ENCODE measurements at places on chromosomes 1 and 21.
A peak's percentile ranks its signal among the peaks of the same experiment; 100 is the strongest.

GRCh38 chr1:17260738-17261137 is 11.8 kb downstream of the PADI3 start:
- DNase-seq = no peak

DNA sequence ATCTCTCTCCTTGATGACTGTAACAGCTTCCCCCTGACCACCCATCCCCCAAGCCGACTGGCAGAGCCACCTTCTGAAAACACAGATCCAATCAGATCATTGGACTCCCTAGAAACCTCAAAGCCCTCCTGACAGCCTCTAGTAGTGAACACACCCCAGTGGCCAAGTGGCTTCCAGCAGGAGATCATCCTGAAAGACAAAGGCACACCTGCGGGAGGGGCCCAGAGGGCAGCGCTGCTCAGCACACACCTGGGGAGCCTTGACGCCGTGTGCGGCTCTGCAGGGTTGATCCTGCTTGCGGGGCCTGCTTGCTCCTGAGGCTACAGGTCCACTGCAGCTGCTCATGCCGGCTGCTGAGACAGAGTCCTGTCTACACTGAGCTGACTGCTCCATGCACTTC is 41.5 kb downstream of the SLC66A1 start:
- no peak for DNase-seq

DNA sequence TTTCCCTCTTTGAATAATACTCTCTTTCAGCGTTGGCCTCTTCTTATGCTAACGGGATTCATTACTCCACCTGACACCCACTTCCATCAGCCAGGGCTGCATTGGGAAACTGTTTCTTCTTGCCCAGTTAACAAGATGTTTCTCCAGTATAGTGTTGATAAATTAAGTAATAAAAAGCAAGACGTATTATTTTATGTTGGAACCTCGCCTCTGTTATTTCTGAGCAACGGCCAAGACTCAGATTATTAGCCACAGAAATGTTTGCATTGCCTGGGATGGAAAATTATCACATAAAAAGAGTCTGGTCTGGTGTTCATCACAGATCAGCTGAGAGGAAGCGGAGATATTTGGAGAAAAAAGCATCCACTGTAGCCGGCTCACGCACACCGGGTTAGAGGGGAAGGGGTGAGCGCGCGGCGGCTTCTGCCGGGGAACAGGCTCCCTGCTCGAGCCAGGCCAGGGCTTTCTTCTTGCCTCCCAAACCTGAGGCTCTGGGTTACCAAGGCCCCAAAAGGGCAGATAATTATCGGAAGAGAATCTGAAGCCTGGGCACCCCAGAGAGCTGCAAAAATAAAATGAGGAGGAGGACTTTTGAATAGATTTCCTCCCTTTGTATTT is 189.5 kb downstream of the PRDM16 start:
- no peak for DNase-seq

- DNase-seq = no peak
Observed at GRCh38 chr1:119298687-119299303, 69.8 kb upstream of the HAO2 start.

DNA sequence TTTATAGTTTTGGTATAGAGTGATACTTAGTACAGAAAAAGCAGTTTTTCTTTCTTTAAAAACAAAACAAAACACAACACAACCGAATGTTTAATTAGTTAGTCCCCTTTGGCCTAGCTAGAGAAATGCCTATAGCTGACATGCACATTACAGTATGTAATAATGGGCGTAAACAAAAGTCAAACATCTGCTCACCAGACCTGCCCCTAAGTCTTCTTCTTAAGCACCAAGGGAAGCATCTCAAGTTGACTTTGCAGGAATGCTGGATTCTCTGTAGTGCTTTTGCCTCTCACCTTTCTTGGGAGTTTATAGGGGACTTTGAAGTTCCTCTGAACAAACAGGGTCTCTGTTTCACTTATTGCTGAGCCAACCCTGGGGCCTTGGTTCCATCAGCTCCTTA is 143.7 kb downstream of the TM2D1 start:
- peak; percentile 16 for DNase-seq

- no peak for DNase-seq
Observed at GRCh38 chr1:85202092-85202863, 1.5 kb upstream of the SYDE2 start.

DNA sequence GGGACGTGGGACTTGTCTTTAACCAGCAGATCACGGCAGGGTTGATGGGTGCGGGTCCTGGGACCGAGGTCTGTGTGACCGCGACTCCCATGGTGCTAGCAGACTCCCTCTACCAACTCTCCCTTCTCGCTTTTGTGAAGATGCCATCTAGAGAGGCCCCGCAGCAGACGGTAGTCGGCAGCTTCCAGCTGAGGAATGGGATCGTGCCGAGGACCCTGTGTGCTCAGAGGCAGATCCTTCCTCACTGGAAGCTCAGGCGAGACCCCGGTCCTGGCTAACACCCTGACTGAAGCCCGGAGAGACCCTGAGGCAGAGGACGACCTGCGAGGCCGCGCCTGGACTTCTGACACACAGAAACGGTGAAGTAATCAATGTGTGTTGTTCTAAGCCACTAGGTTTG is 12.5 kb upstream of the SPATC1L start:
- no peak for DNase-seq

DNA sequence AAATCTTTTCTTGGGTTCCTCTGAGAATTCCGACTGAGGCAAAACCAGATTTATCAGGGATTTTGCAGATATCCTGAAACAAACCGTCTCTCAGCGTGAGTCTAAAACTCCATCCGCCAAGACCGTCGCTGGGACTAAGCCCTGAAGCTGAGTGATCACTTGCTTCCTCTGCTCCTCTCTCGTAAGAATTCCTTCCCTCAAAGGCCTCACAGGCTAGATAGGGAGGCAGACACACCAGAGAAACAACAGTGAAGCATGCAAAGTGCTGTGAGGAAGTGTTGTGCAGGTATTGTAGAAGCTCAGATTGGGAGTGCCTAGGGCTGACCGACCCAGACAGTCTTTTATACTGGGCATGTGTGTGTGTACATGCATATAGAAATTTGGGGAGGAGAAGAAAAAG is 119.1 kb downstream of the RGS7 start:
- DNase-seq = no peak

DNA sequence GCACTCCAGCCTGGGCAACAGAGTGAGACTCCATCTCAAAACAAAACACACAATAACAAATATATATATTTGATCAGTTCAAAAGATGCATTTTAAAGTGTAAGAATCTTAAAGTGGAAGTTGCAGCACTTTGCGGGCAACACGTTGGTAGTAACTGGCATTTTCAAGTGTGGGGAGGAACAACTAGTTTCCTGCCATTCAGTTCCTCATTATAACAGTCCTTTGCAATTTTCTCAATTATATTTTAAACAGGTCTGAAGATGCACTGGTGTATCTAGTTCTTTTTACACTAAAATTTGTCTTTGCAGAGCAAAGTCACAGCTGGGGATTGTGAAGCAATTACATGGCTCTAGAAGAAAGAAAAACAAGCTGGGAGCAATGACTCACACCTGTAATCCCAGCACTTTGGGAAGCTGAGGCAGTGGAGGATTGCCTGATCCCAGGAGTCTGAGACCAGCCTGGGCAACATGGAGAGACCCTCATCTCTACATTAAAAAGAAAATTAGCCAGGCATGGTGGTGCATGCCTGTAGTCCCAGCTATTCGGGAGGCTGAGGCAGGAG is 25.3 kb downstream of the RRAGC start:
- DNase-seq = no peak

GRCh38 chr1:239232921-239233320 is 153.4 kb upstream of the CHRM3 start:
- no peak for DNase-seq

DNA sequence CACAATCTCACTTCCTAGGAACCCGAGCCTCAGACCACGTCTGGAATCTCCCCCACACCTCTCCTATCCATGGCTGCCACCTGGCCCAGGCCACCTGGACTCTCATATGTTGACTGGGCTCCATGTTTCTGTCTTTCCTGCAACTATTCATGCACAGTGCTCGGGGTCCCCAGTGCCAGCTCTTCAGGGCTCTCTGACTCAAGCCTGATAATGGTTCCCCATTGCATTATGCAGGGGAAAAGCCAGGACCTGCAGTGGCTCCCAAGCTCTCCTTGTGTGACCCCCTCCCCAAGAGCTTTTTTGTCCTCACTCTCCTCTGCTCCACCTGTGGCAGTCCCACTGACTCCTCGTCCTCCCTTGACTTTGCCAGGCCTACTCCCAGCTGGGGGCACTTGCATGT is 417.6 kb downstream of the NPHP4 start:
- DNase-seq = no peak

DNA sequence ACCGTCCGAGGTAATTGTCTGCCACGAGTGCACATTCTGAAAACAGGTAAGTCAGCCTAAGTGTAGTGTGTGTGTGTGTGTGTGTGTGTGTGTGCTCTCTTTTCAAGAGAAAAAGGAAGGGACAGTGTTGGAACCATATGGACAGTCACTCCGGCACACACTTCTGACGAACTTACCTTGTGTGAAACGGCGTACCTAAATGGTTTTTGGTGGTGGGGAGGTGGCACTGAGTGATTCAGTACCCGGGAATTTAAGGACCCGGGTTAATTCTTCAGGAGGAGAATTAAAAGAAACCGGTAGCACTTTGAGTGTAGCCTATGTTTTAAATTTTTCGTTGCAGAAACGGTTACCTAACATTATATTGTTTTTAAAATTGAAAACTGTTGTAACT is 286 bp downstream of the ODR4 start:
- no peak for DNase-seq

DNA sequence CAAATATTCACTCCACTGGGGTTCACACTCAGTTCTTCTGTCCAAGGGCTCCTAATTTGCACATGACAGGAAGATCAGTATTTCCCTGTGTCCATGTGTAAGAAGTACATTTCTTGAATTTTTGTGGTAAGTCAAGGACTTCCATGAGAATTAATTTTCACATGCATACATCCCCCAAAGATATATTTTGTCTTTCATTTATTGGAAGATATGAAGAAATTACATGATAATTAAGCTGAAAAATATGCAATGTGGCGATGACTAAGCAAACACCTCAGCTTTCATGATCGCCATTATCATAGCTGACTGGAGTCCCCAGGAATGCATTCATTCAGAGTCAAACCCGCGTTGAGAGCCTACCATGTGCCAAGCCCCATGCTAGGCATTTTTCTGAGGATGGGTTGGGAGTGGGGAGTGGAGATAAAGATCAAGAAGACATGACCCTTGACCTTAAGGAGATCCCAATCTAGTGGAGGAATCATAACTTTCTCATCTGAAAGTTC is 104.6 kb upstream of the F3 start:
- peak; percentile 73 for DNase-seq

DNA sequence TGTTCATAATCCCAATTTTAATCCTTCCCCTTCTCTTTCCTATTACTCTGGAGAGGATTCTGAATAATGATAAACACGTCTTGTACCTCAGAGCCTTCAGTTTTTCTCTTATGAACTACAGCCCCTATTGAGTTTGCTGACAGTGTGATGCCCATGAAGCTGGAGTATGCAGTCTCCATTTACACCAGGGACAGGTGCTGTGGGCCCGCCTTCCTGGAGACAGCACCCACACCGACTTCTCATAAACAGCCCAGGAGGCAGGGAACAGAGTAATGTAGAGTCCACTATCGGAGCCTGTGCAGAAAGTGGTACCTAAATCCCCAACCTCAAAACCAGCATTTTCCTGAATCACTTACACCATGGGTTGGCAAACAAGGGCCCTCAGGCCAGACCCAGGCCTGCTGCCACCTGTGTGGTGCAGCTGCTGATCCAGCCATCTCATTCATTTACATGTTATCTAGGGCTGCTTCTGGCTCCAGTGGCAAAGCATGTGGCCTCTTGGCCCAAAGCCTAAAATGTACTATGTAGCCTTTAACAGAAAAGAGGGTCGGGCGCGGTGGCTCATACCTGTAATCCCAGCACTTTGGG is 95.1 kb upstream of the KRTAP19-8 start:
- no peak for DNase-seq

DNA sequence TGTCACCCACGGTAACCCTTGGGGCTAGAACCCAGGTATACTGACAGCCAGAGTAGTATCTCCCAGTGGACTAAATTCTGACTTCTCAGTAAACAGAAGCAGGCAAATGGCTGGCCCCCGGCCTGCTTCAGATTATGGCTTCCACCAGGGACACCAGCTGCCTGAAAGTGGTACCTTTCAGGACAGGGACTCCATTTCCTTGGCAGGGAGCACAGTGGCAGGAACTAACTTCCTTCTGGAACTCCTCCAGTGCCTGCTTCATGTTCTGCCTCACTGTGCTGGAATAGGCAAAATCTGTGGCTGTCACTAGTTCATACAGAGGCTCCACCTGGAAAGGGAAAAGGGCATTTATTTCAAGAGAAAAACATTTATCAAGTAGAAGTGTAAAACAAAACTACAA is 32.7 kb downstream of the C8B start:
- DNase-seq = no peak

DNA sequence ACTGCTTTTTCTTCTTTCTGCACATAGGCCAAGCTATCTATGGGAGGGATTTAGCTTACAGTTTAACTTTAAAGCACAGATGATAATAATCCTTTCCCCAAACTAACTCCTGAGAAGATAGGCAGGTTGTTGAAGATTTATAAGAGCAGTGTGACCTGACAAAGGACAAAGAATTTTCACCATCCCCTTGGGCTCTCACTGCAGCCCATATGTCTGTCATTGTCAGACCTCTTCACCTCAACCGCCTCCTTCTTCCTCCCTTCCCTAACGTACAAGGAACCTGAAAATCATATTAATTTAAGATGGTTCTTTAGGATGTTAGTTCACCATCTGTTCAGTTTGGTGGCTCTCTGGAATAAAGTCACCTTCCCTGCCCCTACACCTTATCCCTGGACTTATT is 5.0 kb downstream of the RNU1-2 start:
- no peak for DNase-seq

GRCh38 chr1:211829343-211830054 is 1.1 kb downstream of the LPGAT1 start:
- peak; percentile 9 for DNase-seq

DNA sequence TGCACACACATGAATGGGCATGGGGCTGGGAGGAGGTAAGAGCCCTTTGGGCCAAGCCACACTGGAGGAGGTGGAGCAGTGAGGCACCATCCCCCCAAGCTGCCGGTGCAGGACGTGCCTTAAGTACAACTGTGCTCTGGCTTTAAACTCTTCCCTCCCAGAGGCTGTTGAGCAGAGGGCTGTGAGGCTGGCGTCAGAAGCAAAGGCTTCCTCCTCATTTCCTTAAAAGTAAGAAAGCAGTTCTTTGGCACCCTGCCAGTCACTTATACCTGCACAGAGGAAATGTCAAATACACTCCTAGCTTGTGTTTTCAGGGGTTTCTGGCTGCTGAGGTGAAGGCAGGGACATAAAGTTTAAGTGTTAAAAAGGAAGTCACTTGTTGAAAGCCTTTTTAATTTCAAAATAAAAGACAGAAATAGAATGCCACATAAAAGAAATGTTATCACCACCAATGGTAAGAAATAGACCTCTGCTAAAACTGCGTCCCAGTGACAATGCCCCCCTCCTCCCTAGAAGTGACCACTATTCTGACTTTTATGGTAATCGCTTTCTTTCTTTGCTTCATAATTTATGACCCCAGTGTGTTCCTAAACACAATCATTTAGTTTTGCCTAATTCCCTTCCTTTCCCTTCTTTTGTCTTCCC is 33.0 kb downstream of the LAMC2 start:
- DNase-seq = no peak
